ENCODE measurements at places on chromosomes 3 and 15.
A peak's percentile ranks its signal among the peaks of the same experiment; 100 is the strongest.

DNA sequence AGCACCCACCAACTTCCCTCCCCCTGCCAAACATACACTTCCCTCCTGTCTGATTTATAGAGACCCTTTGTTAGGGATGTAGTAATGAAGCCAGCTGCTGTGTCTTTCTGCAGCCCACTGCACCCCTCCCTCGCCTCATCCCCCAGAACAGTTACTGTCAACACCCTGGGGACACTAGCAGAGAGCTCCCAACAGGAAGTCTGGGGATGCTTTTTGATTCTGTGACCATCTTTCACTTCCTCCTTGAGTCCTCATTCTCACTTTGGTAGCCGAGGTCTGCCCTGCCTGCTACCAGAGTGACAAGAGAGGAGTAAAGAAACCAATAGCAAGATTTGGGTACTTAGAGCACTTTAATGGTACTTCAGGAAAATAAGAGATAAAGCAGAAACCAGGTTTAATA is 201.6 kb downstream of the SATB1 start:
- no peak for DNase-seq

DNA sequence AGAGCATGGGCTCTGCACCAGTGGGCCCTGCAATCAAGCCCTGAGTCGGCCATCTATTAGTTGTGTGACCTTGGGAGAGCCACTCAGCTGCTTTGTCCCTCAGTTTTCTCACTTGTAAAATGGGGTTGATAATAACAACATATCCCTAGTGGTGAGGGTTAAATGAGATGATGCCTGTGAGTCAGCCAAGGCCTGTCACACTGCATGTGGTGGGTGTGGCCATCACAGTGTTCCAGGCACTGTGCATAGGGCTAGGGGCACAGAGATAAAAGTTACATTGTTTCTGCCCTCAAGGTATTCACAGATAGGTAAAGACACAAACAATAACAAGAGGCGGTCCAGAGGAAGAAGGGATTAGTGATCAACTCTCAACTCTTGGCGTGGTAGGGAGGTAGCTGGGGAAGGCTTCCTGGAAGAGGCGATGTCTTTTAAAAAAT is 19.5 kb downstream of the SMAD6 start:
- no peak for DNase-seq

- no peak for DNase-seq
Measured at GRCh38 chr3:41991437-41991836, 29.5 kb upstream of the ULK4 start.

DNA sequence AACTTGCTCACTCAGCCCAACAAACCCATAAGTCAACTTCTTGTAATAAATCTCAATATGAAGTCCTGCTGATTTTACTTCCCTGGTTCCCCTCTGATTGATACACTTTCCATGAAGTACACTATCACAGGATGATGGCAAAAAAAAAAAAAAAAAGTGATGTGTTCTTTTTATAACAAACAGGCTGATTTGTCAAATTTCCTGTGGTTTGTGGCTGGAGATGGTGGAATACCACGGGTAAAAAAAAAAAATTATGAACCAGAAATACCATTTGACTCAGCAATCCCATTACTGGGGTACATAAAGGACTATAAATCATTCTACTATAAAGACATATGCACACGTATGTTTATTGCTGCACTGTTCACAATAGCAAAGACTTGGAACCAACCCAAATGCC is 10.7 kb upstream of the SERPINI2 start:
- no peak for DNase-seq

GRCh38 chr3:138062626-138063025 is 52.7 kb downstream of the CLDN18 start:
- DNase-seq, result no peak

GRCh38 chr15:88264622-88265021 is 8.1 kb upstream of the NTRK3 start:
- no peak for DNase-seq

- DNase-seq, result no peak
Measured at GRCh38 chr3:133872161-133872560, 23.5 kb downstream of the RAB6B start.

DNA sequence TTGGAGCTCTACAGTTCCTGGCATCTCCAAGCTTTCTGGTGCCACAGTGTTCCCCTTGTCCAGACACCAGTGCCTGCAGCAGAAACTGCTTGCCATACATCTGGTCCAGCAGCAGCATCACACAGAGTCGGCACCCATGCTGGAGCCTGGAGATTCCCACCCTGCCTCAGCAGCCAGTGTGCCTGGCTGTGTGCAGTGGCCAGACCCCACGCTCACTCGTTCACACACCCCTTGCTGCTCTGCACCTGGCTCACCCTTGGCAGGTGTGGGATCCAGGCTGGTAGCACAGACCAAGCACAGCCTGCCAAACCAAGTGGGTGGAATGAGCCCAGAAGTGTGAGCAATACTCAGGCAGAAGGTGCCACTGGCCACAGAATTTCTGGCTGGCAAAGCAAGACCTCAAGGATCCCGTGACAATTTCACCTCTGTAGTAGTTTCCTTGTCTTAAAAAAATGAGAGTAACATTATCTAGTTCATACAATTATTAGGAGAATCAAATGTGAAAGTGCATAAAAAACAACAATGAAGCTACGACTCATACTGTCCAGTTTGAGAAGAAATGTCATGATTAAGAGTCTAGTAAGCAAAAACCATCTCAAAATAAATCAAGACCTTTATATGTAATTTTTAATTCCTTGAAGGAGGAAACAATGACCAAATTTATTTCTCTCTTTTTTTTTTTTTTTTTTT is 22.9 kb upstream of the ZBED2 start:
- DNase-seq, result no peak

DNA sequence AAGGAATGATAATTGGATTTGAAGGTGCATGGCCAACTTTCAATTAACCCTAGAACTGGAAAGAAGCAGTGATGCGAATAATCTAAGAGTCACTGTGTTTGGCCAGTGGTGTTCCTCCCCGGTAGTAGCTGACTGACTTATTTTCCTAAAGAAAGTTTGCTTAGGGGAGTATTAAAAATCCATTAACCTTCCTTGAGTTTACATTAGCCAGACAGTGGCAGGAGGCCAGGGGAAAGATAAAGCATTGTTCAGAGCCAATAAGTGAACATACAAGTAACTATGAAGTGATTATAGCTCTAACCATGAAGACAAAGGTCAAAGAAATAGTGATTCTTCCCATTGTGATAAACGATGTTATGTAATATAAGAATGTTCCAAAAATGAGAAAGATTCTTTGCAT is 8.9 kb upstream of the TMEM202 start:
- no peak for DNase-seq

DNA sequence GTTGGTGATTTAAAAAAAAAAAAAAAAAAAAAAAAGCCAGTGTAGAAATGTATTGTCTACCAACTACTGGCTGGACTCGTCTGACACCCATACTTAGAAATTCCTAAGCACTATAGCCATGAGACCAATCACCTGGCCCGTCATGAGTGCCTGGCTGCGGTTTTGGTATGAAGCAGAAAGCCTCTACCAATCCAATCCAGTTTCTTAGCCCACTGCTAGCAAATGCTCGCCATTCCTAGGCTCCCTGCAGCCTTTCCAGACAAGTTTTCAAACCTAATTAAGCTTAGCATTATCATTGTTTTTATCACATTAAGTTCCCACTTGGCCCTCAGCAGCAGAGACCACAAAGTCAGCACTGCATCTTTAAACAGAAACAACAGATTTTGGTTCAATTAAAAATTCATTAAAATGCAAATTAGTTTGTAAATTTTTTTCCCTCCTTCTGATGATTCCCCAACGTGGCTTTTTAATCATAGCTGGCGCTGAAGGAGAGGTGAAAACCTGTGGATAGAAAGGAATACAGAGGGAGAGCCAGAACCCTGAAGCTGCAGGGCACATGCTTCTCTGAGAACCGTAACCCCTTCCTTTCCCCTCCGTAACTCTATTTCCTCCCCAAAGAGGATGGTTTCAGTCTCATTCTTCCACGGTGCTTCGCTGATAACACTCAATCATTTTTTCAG is 32.2 kb upstream of the ST8SIA2 start:
- no peak for DNase-seq

DNA sequence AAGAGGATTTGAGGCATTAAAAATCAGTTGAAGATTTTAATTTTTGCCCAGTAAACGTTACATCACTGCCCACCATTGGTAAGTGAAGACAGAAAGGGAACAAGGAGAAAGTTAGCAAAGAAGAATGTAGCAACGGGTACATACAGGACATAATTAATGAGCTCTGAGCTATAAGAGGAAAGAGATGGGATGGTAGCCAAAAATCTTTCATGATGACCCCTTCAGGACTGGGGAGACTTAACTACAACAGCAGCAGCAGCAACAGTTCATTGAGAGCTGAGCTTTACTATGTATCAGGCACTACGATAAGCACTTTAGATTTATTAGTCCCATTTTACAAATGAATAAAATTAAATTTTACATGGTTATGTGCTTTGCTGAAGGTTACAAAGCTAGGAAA is 18.4 kb downstream of the EMC4 start:
- no peak for DNase-seq

- DNase-seq, result no peak
Measured at GRCh38 chr3:54871867-54872266, 56.0 kb downstream of the LRTM1 start.

DNA sequence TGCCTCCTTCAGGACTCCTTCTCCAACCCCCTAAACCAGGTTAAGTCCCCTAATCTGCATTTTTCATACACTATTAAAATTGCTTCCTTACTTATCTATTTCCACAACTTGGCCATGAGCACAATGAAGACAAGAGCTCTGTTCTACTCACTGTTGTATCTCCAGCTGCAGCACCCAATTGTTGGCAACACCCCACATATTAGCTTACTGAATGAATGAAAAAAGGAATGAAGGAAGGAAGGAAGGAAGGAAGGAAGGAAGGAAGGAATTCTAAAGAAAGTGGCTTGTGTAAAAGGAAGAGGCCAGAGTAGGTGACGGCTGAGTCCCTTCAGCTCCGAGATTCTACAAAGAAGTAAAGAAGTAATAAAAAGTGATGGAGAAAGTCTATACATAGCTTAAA is 444.7 kb downstream of the ERC2 start:
- DNase-seq, result no peak

- no peak for DNase-seq
Measured at GRCh38 chr3:138092023-138092422, 23.4 kb downstream of the DZIP1L start.

GRCh38 chr3:55704521-55704920 is 217.4 kb upstream of the WNT5A start:
- no peak for DNase-seq

GRCh38 chr3:30604093-30604492 is 2.3 kb upstream of the TGFBR2 start:
- no peak for DNase-seq

DNA sequence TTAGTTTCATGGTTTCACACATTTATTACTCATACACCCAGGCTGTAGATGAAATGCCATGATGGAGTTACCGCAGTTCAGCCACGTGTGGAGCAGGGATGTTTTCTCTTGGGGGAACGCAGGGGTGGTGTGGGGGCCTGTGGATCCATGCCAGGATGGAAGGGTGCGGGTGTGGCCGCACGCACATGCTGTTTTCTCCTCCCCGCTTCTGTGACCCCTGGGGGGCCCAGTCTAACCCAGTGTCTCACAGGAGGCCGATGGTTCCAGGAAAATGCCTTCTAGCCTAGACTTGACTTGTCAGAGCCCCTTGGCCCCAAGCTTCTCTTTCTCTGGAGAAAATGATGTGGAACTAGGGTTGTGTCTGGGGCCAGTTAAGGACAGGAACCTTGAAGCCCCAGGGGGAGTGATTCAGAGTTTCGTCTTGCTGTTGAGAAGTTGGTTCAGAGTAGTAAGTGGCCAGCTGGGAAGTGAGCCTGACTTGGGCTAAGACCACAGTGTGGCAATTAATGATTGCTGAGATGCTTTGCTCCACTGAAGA is 240.4 kb upstream of the BHLHE40 start:
- DNase-seq, result no peak

DNA sequence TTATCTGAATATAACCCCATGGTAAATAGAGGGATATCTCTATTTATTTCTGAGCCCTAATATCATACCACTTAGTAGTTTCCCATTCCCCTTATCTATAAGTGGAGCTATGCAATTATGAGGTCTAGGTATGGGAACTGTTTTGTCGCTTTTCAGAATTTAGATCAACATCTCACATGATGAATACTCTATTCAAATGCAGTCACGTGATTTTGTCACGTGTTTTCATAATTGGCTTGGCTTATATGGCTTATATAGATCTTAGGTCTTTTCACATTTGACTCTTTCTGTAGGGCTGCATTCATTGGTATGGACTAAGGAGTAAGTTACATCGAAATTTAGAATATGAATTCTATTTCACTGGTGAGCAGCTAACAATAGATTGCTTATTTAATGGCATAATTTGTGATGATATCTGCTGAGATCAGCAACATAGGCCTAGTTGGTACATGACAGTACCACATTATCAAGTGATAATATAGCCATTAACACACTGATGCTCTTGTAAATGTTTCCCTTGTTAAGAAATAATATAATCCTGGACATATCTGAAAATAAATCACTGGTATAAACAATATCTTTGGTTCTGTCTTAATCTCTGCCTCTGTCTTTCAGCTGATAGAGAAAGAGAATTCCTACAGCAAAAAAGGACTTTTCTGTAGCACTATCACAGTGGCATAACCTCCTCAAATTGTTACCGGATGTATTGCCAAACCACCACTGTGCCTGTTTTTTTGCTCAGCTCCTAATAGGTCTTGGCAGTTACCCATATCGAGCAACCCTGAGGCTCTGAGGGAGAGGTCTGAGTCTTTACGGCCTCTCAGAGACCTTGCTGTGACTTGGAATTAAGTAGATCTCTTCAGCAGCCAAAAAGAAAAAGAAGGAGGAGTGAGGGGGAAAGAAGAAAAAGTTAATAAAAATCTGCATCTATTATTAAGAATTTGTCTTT is 357.1 kb downstream of the ZPLD1 start:
- DNase-seq, result no peak

GRCh38 chr3:71398157-71398836 is 185.2 kb downstream of the FOXP1 start:
- DNase-seq, result peak; percentile 38

- no peak for DNase-seq
Measured at GRCh38 chr3:45145681-45146614, at the start of gene CDCP1. Gene CDCP1, minus strand, starts transcription at chr3:45146378. Its CDS starts 91 bp downstream, at chr3:45146287.

DNA sequence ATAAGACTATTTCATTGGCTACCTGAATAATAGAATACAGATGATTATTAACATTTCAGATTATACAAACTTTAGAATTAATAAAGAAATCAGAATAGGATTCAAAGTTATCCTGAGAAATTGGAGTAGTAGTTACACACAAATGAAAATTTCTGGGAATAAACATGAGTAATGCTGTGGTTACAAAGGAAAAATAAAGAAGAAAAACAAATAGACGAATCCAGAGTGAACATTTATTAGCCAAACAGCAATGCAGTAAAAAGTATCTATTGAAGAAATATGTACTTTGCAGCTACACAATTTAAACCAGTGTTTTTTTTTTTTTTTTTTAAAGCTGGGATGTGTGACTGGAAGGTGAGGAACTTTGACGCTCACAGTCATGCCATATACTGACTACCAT is 1159.2 kb downstream of the TUSC7 start:
- no peak for DNase-seq

GRCh38 chr3:54822206-54822605 is 105.7 kb downstream of the LRTM1 start:
- no peak for DNase-seq

- no peak for DNase-seq
Measured at GRCh38 chr3:134009345-134010000, 20.3 kb downstream of the SLCO2A1 start.

GRCh38 chr15:52232327-52232726 is 41.1 kb upstream of the GNB5 start:
- DNase-seq, result no peak

GRCh38 chr3:60366486-60366885 is 884.8 kb downstream of the FHIT start:
- DNase-seq, result no peak

GRCh38 chr3:189455009-189455408 is 176.2 kb upstream of the TP63 start:
- no peak for DNase-seq

GRCh38 chr3:169173636-169174035 is 489.9 kb downstream of the MECOM start:
- no peak for DNase-seq
